ENCODE measurements at places on chromosomes 5 and 9.

GRCh38 chr5:57844410-57844809 lies 361.8 kb upstream of the ACTBL2 start:
- DNase-seq, result no peak

GRCh38 chr9:102069969-102070368 lies 331.5 kb upstream of the GRIN3A start:
- no peak for DNase-seq

- DNase-seq, result no peak
Measured at GRCh38 chr9:123883634-123884033, 46.3 kb downstream of the DENND1A start.

- DNase-seq, result no peak
Measured at GRCh38 chr9:119289740-119290433, 79.3 kb downstream of the BRINP1 start.
